HS-5 (cell line): ENCODE measurements at places on chromosomes 2 and 18.

DNA sequence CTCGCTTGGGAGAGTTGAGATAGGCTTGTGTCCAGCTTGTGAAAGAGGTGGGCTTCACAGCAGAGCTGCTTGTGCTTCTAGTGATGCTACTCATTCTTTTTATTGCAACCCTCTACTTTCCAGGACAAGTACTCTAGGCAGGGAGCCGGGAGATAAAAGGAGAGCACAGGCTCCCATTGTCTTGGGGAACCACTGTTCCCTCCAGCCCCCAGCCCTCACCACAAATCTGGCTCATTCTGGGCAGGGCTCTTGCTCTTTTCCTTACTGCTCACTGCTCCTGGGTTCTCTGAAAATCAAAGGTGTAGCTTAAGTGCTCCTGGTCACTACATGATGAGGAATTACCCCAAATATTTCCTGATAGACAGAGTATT, 81.4 kb downstream of the CABYR start:
- DNase-seq, result no peak

GRCh38 chr18:22538426-22538825, 120.7 kb upstream of the CTAGE1 start:
- DNase-seq, result no peak

DNA sequence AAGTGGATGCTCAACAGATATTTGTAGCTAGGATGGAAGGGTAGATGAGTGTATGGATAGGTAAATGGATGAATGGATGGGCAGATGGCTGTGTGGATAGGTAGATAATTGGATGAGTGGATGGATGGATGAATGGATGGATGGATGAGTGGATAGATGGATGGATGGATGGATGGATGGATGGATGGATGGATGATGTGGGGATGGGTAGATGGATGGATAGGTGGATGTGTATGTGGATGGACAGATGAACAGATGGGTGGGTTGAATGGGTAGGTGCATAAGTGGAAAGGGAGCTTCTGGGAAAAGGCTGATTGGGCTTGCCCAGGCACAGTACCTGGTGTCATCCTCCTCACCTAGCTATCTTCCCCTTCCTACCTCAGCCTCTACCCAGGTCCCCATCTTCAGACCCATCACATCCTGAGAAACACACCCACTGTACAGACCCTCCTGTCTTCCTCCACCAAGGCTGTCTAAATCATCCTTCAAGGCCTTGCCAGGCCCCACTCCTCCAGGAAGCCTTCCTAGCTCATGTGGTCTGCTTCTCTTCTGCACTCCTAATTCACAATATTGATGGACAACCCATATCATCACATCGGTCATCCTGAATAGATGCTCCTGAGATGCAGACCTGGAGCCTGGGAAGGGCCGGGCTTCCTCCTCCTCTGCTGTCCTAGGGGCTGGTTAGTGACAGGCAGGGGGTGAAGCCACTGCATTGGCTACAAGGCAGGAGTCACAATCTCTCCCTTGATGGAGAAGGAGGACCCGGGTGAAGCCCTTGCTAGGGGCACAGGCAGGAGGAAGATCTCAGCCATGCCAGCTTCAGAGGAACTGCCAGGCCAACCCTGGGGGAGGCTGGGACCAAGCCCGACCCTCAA, 49.4 kb downstream of the SMAD7 start:
- no peak for DNase-seq

DNA sequence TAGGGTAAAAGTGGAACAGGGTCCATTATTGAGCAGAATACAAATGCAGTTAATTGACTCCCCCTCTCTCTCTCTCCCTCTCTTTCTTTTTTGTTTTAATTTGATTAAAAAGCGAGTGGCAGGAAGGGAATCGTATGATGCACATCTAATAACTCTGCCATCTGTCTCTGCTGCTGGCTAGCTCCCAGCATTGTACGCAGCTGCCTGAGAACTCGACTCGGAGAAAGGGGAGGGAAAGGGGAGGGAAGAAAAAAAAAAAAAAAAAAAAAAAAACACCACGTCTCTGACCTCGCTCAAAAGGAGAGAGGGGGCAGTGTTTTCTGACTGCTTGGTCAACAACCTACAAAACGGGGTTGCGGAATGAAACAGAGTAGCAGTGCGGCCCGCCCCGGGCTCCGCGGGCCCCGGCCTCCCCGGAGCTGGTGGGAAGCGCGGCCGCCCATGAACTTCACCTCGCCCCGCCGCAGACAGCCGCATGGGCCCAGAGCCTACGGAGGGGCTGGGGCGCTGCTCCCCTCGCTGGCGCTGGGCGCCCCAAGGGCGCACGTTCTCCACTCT, 265.7 kb downstream of the TCF4 start:
- DNase-seq, result peak; percentile 64

DNA sequence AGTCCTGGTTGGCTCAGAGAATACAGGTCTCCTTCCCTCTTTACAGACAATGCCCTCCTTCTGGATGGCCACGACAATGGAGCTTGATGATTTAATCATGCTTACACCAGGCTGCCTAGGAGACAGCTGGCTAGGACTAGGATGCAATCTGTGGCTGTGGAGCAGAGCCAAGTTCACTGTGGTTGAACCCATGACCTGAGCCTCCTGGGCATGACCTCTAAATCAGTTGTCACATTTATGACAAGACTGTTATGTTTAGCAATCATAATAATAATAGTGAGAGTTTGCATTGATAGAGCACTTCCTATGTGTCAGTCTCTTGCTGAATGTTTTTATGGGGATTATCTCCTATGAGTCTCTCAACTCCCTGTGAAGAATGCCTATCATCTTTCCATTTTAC, 244.1 kb downstream of the ICOS start:
- DNase-seq, result no peak

DNA sequence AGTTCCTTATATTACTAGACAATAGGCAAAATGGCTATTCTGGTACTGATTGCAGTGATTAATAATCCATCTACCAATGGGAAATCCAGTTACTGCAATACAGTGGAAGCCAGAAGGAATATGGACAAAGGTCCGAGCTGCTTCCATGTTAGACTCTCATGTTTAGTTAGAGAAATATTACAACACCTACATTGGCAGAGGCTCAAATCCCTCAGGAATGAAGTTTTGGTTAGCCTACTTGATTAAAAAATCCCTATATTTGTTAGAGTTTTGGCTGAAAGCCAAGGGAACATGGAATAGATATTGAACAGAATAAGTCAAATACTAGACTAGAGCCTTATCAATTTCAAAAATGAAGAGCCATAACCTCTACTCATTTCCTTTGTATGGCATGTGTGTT, 48.5 kb downstream of the ARL6IP6 start:
- no peak for DNase-seq

DNA sequence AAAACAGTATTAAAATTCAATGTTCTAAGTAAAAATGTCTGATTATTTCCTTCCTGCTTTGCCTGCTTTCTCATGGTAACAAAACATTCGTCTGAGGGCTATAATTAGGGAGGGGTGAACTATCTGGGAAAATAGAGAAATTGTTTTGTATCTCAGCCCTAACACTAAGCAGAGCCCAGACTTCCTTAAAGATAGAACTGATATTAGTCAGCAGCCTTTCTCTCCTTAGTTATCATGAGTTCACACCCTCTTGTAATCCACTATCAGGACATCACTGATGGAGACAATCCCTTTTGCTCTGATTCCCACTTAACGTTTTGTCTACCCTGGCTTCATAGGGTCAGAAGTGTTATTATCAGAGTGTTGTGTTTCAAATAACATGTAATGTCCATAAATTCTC, 701.1 kb upstream of the ZEB2 start:
- no peak for DNase-seq

DNA sequence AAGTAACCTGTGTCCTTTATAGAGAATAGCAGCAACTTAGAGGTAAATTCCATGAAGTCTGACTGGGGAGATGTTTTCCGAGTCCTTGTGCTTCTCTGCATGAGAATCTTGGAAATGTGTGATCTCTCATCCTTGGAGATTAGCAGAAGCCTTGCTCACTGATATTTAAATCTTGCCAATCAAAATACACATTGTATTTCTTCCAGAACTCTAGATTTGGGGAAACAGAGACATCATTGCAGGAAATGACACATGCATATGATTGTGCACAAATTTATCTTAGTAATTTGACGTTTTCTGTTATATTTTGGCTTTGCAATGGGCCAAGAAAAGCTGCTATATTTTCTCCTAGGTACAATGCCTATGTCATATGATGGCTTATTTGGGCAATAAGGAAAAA, 182.6 kb downstream of the ZNF804A start:
- no peak for DNase-seq

DNA sequence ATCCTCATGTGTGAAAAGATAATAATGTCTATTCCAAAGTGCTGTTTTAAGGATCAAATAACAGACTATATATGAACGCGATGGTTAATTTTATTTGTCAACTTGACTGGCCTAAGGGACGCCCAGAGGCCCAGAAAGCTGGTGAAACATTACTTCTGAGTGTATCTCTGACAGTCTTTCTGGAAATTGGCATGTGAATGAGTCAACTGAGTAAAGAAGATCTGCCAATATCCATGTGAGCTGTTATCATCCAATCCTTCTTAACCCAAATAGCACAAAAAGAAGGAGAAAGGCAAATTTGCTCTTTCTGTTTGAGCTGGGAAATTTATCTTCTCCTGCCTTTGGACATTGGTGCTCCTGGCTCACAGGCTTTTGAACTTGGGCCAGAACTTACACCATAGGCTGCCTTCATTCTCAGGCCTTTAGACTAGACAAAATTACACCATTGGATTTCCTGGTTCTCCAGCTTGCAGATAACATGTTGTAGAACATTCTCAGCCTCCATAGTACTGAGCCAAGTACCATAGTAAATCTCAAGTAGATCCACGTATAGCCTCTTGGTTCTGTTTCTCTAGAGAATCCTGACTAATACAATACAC, 114.7 kb upstream of the DOCK10 start:
- no peak for DNase-seq

GRCh38 chr2:163719331-163719730, 16.5 kb downstream of the FIGN start:
- no peak for DNase-seq

GRCh38 chr2:193331676-193332075, 1136.9 kb upstream of the TMEFF2 start:
- DNase-seq, result no peak

DNA sequence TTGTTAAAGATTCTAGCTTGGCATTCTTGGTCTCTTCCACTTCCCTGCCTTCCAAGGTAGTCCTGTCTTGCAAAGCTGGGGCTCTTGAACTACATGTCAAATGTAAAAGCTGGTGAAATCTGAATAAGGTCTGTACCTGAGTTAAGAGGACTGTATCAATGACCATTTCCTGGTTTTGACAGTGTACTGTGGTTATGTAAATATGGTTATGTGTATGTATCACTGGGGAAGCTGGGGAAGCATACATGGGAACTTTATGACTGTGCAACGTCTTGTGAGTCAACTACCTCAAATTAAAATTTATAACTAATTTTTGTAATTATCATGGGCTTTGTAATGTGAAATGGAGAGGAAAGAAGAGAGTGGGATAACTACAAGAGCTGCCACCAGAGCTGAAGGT, 81.7 kb downstream of the COL4A4 start:
- DNase-seq, result no peak

DNA sequence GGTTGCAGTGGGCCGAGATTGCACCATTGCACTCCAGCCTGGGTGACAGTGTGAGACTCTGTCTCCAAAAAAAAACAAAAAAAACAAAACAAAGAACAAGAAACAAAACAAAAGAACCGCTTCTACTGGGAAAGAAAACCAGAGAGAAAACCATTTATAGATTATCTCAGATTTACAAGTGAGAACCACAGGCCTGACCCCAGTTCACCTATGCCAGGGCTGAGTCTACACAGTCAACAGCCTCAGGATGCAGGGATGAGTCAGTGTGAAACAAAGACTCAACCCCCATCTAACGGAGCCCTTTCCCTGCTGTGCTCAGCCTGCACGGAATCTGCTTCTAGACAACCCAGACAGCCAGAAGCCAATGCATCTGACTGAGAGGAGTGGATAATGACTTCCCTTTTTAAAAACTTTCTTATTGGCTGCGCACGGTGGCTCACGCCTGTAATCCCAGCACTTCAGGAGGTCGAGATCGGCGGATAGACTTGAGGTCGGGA, 25.5 kb upstream of the YWHAQ start:
- DNase-seq, result peak; percentile 79

GRCh38 chr2:98912221-98912851, 23.7 kb downstream of the CRACDL start:
- peak; percentile 93 for DNase-seq

- no peak for DNase-seq
Measured at GRCh38 chr2:207929923-207930322, 95.4 kb downstream of the PLEKHM3 start.

- DNase-seq, result no peak
Measured at GRCh38 chr18:53715243-53715853, 509.1 kb downstream of the MBD2 start.

GRCh38 chr2:23198316-23199114, 186.5 kb upstream of the KLHL29 start:
- no peak for DNase-seq

- DNase-seq, result peak; percentile 62
Measured at GRCh38 chr2:76599732-76600368, 889.1 kb upstream of the GCFC2 start.

DNA sequence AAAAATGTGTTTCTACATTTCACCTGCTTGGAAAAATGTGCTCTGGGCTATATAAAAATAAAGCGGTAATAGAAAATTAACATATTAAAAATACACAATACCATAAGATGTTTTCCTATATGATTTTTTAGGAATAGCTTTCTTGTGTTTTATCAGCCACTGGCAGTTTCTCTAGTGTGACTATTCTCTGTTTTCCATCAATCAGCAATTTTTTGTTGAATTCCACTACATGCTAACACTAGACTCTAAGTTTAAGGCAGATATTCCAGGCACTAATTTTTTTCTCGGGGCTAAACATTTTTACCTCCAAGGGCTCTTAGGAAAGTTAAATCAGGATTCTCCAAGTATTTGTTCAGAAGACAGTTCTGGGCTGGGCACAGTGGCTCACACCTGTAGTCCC, 140.5 kb downstream of the SPHKAP start:
- no peak for DNase-seq

- no peak for DNase-seq
Measured at GRCh38 chr2:238845583-238846377, 2.1 kb upstream of the TWIST2 start.

DNA sequence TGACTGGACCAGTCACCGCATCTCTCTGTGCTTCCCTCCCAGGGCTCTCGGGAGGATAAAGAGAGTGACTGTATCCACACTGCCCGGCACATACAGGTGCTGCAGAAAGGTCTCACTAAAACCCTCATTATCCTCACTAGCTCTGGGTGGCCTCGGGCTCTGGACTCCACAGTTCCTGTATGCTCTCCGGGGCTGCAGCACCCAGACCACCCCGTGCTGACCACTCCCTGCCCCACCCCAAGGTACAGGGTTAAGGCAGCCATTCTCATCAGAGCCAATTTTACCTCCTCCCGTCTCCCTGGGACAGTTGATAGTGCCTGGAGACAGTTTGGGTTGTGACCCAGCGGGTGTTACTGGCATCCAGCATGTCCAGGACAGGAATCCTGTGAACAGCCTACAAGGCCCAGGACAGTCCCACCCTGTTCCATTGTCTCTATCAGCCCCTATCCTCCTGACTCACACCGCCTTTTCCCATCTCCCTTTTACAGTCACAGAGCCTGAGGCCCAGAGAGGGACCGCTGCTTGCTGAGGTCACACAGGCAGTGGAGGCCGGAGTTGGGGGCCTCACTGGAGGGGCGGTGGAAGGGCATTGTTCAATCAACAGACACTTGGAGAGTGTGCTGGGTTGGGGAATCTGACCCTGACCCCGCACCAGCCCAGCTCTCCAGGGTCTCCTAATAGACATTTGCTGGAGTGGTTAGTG, 1.7 kb downstream of the ZAP70 start:
- DNase-seq, result no peak
